ENCODE measurements at places on chromosomes 7 and 10.
A peak's percentile ranks its signal among the peaks of the same experiment; 100 is the strongest.

DNA sequence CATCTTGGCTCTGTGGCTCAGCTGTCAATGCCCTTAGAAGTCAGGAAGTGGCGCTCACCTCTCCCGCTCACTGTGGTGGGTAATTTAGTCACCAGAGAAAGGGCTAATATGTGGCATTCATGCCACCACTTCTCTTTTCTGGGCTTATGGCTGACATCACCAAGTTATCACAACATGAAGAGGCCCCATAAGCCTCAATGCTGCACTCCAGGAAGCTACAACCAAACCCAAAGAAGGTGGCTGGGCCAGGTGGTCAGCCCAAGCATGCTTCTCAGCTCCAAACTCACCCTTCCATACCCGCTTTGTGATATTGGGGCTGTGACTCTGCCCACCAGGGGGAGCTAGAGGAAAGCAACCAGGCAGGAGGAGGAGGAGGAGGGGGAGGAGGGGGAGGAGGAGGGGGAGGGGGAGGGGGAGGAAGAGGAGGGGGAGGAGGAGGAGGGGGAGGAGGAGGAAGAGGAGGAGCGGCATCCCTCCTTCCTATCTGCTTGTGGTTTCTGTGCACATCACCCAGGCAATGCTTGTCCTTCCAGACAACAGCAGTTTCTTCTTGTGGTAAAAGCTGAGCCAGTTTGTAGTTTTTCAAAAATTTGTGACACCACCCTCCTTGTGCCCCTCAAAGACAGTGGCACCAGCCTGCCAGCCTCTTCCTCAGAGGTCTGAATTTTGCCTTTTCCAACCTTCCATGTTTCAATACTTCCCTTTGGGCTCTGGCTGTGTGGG lies 42.1 kb downstream of the CYP26A1 start:
- peak; percentile 51 for DNase-seq

- DNase-seq, result no peak
Measured at GRCh38 chr7:55440040-55440690, 75.0 kb downstream of the LANCL2 start.

DNA sequence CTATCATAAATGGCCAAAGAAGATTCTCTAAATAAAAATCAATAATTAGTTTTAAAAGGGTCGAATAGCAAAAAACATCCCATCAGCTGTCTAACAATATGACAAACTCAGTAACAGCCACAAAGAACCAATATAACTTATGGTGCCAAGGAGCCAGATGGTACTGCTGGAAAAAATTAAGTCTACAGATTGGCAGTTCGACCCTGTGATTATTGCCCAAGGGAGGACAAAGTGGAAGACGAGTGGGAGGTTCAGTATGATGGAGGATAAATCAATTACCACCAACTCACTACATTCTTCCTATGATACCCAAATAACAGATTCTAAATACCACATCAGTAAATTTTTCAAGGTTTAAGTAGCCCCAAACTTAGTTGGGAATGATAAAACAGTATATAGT lies 49.0 kb downstream of the SKAP2 start:
- DNase-seq, result no peak

DNA sequence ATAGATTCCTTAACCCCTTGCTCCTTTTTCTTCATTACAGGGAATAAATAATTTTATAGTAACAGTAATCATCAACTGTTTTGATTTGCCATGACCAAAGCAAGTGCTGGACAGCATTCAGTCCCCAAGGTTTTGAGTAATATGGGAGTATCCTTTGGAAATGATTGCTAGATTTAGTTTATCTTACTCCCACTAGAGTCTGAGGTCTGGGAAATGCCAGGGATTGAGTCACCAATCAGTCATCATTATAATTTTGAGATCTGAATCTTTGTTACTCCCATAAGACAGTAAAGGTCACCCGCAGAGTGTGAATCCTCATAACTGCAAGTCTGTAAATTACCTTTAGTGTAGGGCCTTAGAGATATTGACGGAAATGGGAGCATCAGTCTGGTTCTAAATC lies 133.7 kb upstream of the SEMA3E start:
- no peak for DNase-seq

GRCh38 chr7:155981703-155982102 lies 169.4 kb upstream of the SHH start:
- no peak for DNase-seq

GRCh38 chr10:85454386-85454785 lies 912.2 kb downstream of the GRID1 start:
- DNase-seq, result no peak

- no peak for DNase-seq
Measured at GRCh38 chr7:18555120-18555519, 59.6 kb downstream of the HDAC9 start.

Measured in tongue (tissue), 3 donors.